NAMALWA (cell line): ENCODE measurements at places on chromosomes 6 and 20.

DNA sequence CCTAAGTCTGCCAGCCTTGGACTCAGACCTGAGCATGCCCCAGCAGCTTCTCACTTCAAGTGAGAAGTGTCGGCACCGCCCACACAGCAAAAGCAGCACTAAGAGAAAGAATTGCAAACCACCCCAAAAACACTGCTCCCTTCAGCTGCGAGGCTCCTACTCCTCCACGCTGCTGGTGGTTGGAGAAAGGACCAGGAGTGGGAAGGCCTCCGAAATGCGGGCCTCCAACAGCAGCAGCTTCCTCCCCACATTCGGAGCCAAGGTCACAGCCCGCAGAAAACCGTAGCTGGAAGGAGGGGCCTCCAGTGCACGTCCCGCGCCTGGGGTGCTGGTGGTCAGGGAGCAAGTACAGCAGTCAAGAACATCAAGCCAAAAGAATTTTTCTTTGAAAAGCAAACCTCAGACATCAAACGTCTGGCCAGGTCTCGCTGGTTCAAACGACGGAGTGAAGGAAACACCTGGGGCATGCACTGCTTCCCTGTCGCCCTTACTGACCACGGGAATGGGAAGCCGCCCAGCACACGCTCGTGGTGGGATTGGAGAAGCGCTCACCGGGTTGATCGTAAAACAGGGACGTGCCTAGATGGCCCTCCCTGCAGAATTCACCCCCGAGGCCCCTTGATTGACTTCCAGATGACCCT lies 185.6 kb upstream of the CST7 start:
- DNase-seq = no peak

DNA sequence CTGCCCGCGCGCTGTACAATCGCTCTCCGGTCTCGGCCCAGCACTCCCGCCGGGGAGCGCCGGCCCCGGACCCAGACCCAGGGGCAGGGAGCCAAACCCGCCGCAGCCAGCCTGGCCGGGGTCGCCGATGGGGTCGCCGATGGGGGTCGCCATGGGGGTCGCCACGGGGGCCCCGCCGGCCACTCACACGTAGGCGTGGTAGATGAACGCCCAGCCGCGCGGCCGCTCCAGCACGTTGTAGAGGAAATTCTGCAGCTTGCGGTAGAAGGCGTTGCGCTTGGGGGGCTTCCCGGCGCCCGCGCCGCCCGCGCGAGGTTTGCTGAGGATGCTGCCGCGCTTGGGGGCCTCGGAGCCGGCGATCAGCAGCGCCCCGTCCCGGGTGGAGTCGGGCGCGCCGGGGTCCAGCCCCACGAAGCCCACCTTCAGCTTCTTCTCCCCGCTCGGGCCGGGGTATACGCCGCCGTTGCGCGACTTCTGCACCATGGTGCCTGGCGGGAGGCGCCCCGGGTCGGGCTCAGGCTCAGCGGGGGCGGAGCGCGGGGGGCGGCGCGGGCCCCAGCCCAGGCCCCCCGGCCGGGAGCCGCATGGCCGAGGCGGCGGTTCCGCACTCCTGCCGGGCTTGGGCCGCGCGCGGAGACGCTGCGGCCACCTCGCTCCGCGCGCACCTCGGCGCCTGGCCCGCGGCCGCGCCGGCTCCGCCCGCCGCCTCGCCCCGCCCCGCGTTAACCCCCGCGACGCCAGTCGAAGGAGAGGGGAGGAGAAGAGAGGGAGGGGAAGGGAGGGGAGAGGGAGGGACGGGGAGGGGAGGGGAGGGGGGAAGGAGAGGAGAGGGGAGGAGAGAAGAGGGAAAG lies at the start of gene KCNQ2:
KCNQ2 (minus strand) TSS at position 675 of the 851 bp plus-strand sequence; CDS start at position 483, 192 bp downstream.
- DNase-seq = no peak

GRCh38 chr20:1688886-1689538 lies 31.4 kb upstream of the SIRPG start:
- DNase-seq = no peak

DNA sequence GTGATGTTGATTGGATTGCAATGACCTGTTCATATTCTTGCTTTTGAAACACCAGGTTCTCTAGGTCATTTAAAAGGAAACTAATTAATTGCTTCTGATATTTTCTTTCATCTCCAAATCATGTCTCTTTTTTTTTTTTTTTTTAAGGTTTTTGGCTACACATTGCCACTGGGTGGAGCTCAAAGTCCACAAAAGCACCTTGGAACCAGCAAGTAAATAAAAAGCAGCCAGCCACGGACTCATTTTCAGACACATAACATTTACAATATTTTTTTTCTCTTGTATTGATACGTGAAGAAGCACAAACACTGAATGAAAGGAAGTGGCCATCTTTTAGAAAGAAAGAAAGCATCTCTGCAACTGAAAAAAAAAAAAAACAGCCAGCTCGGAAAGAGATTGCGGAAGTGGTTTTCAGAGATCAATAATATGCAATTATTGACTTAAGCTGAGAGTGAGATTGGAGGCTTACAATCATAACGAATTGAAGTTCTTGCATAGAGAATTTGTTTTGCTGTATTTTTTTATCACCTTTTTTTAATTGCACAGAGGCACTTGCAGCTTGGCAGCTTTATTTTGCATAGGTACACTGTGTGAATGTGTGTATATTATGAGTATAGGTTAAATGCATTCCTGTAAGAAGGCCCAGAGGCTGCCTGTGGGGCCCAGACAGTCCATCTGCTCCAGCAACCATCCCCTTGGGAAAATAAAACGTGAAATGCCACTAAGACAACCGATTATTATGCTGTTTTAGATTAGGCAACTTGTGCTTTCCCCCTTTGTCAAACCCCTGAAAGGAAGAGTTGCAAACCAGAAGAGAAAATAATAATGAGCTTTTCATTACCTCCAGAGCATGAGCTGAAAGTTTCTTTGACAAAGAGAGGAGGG lies 28.2 kb downstream of the CGA start:
- peak; percentile 80 for DNase-seq

DNA sequence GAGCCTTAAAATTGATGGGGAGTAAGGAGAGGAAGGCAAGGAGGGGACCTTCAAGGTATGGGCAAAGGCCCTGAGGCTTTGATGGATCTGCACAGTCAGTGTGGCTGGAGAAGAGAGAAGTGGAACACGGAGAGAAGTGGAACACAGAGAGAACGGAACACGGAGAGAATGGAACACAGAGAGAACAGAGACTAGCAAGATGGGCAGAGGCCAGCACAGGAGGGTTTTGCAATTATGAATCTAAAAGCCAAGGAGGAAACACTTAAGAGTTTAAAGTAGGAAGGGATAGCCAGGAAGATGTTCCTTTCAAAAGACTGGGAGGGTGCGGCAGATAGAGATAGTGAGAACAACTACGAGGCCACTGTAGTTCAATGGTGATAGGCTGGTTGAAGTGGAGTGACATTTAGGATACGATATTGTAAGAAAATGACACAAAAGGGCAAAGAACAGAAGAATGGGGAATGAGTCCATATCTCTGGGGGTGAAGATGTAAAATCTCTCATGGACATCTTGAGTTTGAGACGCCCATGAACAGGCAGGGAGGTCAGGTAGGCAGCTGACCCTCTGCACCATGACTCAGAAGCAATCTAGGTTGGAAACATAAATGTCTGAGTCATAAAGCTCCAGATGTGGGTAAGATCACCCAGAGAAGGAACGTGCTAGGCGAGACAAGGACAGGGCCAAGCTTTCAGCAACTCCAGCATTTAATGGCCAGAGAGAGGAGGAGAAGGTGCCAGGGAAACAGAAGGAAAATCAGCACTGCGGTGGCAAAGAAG lies 25.4 kb downstream of the ZMYND8 start:
- no peak for DNase-seq

- peak; percentile 15 for DNase-seq
Observed at GRCh38 chr20:8527998-8528723, 396.1 kb downstream of the PLCB1 start.

DNA sequence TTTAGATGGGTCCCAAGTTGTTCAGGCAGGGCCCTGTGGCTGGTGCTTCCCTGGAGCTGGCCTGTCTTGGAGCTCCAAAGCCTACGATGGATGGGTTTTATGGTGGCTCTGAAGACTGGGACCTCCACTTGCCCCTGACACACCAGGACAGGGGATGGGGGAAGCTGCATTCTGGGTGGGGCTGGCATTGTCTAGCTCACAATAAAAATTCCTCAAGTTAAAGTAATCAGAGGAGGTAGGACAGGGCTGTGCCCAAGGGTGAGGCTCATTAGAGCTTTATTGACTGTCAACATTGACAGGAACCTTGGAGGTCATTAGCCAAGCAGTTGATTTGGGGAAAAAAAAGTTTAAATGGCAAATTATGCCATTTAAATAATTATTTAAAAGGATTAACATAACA lies 35.7 kb downstream of the TFAP2C start:
- DNase-seq = no peak

DNA sequence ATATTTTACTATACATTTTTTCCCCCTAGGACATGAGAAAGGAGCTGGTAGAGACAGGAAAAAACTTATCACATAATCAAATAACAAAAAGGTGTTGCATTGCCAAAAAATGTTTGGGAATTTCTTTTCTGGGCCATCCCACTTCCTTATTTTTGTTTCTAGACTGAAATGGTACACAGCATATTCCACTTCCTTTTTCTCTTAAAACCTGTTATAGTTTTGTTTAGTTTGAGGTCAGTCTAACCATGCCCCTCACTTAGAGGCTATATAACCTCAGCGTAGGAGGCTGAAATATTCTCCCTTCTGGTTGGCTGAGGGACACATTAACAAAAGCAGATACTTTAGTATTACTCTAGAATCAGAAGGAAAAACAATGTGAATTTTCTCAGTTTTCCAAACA lies 323.9 kb downstream of the GJA1 start:
- DNase-seq = no peak

DNA sequence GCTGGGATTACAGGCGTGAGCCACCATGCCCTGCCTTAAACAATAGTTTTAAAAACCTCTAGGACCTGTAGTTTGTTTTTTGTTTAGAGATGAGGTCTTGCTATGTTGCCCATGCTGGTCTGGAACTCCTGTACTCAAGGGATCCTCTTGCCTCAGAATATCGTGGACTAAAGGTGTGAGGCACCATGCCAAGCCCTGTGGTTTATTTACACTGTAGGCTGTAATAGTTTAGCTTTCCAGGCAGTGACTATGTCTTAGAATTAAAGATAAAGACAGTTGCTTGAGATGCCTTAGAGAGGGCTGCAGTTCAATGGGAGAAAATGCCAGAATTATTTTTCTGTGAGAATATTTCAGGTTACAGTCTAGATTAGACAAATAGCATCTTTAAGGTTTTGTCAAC lies 72.9 kb downstream of the SGK1 start:
- DNase-seq = no peak

GRCh38 chr6:168950858-168951214 lies 302.8 kb downstream of the THBS2 start:
- no peak for DNase-seq

DNA sequence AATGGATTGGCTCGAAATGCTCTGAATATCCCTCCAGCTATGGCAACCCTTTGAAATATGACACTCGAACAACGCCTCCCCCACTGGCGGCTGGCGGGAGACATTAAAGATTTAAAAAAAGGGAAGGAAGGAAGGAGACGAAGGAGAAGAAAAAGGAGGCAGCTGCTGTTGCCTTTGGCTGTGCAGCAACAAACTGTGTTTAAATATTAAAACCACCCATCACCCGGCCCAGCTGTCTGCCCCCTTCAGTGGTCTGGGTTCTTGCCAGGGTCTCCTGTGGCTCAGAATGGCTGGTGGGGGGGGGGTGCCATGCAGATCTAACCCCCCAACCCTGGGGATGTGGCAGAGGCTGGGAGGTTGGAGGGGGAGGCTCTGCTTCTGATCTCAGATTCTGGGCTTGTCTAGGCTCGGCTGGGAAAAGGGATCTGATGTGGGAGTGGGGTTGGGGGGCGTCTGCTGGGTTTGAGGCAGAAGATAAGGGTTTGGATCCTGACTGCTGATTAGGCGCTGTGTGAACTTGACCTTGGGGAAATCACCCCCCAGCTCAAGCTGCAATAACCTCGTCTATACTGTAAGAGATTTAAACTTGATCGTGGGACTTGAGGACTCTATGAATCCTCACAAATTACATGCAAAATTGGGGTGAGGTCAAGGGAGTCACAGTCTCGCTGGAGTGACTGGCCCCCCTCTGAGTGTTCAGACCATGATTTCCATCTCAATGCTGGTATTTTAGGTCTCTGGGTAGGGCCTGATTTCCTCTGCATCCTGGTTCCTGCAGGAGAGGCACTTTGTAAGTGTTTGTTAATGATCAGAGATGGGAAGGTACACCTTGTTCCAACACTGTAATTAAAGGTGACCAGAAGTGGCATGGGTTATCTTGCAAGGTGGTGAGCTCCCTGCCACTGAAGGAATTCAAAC lies 40.3 kb upstream of the BLCAP start:
- no peak for DNase-seq
